ENCODE measurements at places on chromosomes 1 and 21. TPM values are rescaled to one million over a fixed set of nuclear protein-coding genes. Genes with fewer than 3 reads are reported as not detected.

ABCG1 gene
- total RNA-seq, result 2.6 TPM

CAPZA1 gene
- total RNA-seq, result 62.9 TPM

FMO3 gene
- total RNA-seq, result not detected

NUDT17 gene
- total RNA-seq, result 6.3 TPM

C1QA gene
- total RNA-seq, result not detected

GJA9 gene
- total RNA-seq, result not detected

KHDC4 gene
- 21.3 TPM for total RNA-seq

VASH2 gene
- 3.8 TPM for total RNA-seq

KCNE2 gene
- total RNA-seq, result not detected

Data from A549 treated with RU486 at 1 μM for 4 hours (cell line).